SK-N-SH (cell line): ENCODE measurements at places on chromosomes 4 and X.

GRCh38 chr4:60344908-60345307, 855.2 kb upstream of the ADGRL3 start:
- no peak for DNase-seq

GRCh38 chr4:24589448-24589847, 5.1 kb upstream of the DHX15 start:
- DNase-seq = no peak

- DNase-seq = no peak
These were observed 165.7 kb upstream of the CASK start for GRCh38 chrX:42089031-42089430.

DNA sequence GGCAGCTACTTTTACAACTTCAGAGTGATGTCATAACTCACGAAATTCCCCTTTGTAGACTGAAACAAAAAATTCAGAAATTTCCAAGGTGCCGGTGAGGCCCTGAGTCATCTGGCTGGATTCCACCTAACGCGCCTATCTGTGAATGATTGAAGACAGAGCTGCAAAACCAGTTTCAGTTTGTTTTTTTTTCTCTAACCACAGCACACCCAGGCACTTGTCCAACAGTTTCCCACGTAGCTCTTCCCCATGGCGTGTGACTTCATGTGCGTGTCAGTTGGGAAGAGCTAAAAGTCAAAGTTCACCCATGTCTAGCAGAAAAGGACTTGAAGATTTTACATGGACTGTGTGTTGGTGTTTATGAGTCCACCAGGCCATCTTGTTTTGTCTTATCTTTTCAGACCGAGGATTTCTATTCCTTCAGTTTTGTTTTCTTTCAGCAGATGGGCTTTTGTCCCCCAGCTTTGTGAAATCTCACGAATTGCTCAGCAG, 16.4 kb downstream of the TCEANC start:
- no peak for DNase-seq

DNA sequence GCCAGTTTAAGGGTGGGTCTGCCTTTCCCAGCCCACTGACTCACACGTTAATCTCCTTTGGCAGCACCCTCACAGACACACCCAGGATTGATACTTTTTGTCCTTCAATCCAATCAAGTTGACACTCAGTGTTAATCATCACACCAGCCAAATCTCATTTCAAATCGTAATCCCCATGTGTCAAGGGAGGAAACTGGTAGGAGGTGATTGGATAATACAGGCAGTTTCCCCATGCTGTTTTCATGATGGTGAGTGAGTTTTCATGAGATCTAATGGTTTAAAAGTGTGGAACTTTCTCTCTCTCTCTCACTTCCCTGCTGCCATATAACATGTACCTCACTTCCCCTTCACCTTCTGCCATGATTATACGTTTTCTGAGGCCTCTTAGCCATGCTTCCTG, 647.2 kb upstream of the FRG1 start:
- no peak for DNase-seq

DNA sequence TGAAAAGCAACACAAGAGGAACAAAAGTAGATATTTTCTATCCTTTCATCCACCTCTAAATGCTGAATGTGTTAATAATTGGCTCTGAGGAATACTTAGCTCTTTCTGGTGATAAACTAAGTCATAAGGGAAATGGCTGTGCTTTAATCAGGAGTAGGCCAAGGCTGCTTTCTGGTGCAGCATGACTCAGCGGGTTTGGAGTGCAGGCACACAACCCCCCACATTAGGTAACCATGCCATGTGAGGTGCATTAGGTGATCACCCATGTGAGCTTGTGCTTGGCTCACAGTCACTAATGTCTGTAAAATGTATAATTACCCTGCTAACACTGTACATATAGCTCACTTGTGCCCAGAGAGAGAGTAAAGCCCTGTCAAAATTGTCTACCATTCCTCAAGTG, 57.2 kb downstream of the USP38 start:
- DNase-seq = no peak

DNA sequence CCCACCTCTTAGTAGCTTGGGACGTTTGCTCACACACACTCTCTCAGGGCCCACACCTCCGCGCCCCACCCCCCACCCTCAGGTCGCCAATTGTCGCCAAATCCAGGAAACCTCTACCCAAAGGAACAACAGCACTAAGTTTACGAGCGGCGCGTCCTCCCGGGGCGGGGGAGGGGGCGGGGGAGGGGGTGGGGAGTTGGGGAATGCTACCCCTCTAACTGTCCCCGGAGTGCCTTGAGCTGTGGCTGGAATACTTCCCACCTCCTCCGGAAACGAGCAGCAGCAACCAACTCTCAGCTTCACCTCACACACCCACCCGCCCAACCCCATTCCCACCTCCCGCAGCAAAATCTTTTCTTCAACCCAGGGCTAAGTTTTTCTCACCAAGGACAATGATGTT, 135.6 kb upstream of the ZIC3 start:
- no peak for DNase-seq

- no peak for DNase-seq
These were observed 62.4 kb downstream of the TSC22D3 start for GRCh38 chrX:107713203-107713542.

DNA sequence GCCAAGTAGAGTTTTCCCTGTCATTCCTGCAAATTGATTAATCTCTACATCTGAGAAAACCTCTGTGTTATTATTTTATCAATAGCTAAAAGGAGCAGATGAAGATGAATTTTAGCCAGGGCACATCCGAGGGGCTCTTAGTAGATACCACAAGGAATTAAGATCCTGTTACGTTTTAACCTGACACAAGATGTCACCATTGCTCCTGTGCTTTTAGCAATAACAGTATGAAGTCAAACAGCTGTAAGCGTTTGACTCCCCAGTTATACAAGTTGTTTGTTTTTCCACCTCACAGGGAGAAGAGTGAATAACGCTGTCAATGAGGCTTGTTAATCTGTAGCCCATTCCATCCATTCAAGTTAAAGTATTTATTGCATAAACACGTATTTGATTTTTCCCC, 76.0 kb upstream of the AP1S2 start:
- peak; percentile 24 for DNase-seq

DNA sequence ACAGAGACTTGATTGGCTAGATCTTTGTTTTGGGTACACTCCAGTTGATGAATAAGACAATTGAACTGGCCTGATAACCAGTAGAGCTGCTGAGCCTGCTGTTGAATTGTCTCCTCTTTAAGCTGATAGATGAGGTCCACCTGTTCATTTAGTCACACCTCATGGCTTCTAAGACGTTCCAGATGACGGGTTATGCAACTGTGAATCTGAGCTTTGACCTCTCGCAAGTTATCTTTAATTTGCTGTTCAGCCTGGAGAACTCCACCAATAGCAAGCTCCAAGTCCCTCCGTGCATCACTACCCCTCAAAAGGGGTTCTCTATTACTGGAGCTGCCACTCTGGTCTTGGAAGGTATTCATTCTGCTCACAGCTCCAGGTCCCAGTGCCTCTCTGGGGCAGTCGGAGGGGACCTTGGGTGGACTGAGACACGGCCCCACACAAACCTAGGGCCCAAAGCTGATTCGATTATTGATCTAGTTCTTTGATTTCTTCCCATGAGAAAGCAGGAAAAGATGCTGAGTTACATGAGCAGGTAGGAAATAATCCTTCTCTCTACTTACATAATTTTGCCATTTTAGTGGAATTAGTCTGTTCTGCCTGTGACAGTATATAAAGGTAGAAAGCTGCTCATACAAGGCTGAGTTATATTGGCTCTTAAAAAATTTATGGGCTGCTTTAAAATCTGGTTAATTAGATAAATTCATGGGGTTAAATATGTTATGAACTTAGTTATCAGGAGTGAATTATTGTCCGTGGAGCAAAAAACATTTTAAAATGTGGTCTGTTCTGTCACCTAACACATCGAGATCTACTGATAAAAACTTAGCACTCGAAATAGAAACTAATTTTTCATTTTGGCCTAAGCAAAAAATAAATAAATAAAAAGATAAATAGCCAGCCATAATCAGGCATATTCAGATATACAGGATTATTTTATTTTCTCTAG, 6.8 kb downstream of the MMAA start:
- DNase-seq = no peak

GRCh38 chr4:56115898-56116297, 167.2 kb downstream of the CEP135 start:
- DNase-seq = no peak

DNA sequence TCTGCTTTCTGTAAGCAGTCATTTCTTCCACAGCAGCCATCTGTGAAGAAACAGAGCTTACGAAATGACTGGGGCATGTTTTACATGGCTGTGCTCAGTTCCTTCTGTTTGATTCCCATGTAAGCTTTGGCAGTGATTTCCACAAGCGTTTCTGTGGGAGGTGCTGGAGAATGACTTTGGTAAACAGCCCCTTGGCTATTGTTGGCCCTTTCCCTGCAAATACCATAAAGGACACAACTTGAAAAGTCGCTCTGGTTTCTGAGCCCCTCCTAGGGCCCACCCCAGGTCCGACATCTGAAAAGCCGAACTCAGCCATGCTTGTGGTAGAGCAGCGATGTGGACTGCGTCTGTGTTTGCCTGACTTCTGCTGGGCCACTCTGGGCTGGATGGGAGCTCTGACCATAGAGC, 3.7 kb downstream of the LIMCH1 start:
- no peak for DNase-seq

DNA sequence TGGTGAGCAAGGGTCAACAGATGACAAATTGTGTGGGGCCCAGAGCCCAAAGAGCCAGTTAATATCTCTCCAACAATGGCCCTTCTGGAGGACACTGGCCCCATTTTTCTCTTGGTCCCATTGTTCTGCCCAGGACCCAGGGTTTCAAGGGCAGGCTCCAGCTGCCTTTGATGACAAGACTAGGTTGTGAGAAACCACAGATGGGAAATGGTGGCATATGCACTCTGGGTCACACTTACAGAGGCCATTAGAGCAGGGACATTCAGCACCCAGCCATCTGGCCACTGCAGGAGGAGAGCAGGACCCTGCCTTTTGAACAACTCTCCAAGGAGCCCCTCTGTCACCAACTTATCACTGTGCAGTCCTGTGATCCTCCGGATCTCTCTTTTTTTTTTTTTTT, 49.7 kb upstream of the KIAA1210 start:
- DNase-seq = no peak

- DNase-seq = no peak
These were observed 19.7 kb upstream of the BBS12 start for GRCh38 chr4:122712782-122713181.

- DNase-seq = no peak
These were observed 21.0 kb upstream of the ANXA10 start for GRCh38 chr4:168071304-168071703.

GRCh38 chr4:82681754-82682153, 116.8 kb downstream of the SCD5 start:
- DNase-seq = no peak

DNA sequence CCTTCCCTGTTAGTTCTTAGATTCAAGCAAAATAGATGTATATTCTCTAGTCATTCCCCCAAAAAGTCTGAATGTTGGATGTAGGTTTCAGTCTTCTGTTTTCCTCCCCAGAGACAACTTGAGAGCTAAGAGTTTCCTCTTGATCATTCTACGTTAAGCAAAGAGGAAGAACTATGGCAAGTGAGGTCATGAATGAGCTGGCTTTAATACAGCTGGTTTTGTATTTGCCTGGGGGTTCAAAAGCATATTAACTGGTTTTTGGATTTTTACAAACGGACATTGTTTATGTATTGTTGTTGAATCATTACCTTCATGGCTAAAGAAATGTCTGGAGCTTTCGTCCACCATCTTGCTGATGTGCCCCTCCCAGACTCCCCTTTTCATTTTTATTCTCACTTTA, 916.7 kb upstream of the POU3F4 start:
- DNase-seq = no peak

DNA sequence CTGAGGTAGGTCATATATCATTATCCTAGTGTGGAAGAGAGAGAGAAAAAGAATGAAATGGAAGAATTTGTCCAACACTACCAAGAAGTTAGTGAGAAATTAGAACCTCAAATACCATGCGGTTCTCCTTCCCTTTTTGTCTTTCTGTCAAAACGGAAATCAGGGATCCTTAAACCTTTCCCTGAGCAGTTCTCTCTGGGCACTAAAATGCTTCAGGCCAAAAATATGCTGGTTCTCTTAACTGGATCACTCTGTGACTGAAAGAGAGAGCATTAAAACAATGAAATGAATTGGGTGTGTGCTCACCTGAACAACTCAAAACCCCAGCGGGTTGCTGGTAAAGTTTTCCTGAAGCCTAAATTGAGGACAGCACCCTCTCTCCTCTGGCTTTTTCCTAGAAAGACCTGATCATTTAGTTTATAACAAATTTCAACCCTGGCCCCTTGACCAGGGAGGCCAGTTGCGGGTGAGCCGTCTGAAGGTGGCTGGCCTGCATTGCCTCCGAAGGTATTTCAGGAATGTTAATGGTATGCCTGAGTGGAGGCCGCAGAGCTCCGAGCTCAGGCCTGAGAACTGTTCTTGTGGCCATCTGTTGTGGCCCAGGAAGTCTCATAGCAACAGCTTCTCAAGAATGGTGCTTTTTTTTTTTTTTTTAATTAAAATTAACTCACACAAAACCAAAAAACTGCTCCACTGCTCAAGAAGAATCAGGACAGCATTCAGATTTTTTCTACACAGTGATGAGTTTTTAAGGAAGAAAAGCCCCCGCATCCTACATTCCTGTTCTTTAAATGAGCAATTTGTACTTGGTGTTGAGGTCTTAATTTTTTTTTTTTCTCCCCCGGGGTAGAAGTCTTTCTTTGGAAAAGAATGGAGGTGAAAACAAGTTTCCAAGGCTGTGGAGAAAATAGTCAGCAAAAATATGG, 155.1 kb downstream of the SHROOM3 start:
- peak; percentile 34 for DNase-seq

DNA sequence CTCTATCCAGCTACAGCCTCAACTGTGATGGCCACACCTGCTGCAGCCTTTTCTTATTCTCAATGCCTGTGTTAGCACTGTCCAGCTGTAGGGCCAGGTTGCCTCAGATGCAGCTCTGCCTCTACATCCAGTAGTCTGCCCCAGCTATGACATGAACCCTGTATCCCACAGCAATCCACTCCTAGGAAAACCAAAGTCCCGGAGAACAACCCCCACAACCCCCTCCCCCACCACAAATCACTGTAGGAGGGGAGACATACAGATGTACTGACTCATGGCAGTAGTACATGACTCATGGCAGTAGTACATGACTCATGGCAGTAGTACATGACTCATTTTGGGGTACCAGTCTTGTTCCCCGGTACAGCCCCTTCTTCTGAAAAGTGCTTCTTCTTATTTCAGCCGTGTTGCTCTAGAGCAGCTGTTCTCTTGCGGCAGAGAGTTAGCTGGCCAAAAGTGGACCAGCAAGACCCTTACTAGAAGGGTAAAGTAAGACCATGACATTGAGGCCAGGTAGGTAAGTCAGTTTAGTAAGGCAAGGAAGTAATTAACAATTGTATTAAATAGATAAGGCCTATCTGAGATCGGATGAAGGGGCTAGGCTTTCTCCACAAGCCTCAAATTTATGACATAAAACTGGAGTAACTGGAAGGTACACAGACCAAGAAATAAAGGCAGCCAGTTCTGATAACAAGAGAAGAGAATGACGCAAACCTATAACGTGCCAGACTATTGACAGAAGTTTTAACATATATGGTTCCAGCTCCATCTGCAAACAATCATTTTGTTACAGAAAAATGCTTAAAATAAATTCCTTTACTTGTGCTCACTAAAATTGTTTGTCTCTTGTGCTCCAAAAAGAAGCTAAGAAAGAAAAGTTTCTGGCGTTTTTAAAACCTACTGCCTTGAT, 221.4 kb downstream of the TACR3 start:
- DNase-seq = no peak
